ENCODE measurements at places on chromosomes 3 and 15.

- DNase-seq: no peak
Measured at GRCh38 chr3:116939091-116939490, 229.5 kb downstream of the TUSC7 start.

GRCh38 chr3:64264501-64265109 is 39.3 kb upstream of the PRICKLE2 start:
- no peak for DNase-seq

- peak; percentile 48 for DNase-seq
Measured at GRCh38 chr3:53102601-53103147, 27.6 kb downstream of the RFT1 start.

DNA sequence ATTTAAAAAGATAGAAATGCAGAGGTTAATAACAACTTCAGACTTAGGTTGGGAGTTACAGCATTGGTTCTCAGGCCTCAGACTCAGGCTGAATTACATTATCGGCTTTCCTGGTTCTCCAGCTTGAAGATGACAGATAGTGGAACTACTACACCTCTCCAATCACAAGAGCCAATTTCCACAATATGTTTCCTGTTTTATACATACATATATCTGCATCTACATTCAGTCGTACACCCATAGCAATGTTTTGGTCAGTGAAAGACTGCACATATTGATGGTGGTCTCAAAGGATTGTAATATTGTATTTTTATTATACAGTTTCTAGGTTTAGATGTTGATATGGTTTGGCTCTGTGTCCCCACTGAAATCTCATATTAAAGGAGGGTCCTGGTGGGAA is 35.4 kb downstream of the AADACL2 start:
- no peak for DNase-seq

- DNase-seq: no peak
Measured at GRCh38 chr15:25905140-25905539, 42.0 kb upstream of the ATP10A start.

GRCh38 chr3:62708638-62709373 is 166.4 kb downstream of the CADPS start:
- no peak for DNase-seq

GRCh38 chr3:180798197-180798596 is 114.3 kb upstream of the FXR1 start:
- no peak for DNase-seq

- no peak for DNase-seq
Measured at GRCh38 chr3:96267577-96267976, 546.8 kb upstream of the EPHA6 start.

- no peak for DNase-seq
Measured at GRCh38 chr3:87073496-87074145, 82.7 kb upstream of the VGLL3 start.

DNA sequence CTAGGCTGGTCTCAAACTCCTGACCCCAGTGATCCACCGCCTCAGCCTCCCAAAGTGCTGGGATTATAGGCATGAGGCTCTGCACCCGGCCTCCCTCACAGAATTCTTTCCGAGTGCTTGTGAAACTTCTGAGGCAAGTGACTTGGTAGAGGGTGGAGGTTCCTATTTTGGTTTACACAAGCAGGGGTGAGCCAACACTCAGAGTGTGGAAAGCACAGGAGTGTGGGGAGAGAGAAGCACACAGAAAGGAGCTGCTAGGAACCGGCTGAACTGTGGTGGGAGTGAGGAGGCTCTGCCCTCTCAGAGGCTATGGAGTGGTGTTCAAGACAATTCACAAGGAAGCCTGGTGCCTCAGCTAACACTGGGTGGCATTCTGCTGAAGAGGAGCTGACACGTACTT is 7.7 kb downstream of the CAPN3 start:
- no peak for DNase-seq

GRCh38 chr3:71581457-71582035 is 2.0 kb downstream of the FOXP1 start:
- DNase-seq: no peak

- peak; percentile 13 for DNase-seq
Measured at GRCh38 chr3:184134746-184135148, 411 bp upstream of the EIF2B5 start.

DNA sequence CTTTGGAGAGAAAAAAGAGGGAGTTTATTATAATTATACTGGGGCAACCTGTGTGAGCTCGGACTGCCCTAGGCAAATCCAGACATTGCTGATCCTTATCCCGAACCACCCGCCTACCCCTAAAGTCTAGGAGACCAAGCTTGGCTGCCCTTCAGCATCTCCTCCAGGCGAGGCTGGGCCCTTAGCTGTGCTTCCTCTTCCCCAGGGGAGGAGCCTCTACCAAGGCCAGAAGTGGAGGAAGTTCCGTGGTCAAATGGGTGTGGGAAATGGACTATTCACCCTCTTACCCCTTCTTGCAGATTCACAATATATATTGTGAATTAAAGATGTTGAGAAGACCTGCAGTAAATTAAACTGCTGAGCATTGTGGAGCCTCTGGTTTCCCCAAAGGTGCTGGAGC is 158.3 kb upstream of the HES1 start:
- DNase-seq: no peak

DNA sequence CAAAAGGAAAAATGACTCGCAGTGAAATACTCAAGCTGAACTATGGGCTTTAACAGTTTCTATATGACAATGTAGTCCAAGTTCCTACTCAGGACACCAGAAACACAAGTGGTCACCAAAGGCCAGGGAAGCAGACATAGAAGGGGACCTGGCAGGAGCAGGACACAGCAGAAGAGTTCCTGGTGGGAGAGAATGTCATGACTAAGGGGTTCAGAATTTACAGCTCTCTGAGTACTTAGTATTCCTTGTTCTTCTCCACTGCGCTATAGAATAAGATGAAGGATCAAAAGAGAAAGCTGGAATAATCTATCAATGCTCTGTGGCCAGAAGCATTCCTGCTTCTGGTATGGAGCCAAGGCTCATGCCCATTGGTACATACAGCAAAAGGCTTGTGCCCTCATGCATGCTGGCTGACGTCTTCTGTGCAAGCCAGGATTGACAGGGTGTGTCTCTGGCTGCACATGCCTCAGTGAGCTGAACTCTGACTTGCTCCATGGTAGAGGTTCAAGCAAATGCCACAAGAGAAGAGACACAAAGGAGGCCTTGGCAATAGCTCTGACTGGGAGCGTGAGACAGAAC is 128.7 kb upstream of the SLC2A2 start:
- no peak for DNase-seq

DNA sequence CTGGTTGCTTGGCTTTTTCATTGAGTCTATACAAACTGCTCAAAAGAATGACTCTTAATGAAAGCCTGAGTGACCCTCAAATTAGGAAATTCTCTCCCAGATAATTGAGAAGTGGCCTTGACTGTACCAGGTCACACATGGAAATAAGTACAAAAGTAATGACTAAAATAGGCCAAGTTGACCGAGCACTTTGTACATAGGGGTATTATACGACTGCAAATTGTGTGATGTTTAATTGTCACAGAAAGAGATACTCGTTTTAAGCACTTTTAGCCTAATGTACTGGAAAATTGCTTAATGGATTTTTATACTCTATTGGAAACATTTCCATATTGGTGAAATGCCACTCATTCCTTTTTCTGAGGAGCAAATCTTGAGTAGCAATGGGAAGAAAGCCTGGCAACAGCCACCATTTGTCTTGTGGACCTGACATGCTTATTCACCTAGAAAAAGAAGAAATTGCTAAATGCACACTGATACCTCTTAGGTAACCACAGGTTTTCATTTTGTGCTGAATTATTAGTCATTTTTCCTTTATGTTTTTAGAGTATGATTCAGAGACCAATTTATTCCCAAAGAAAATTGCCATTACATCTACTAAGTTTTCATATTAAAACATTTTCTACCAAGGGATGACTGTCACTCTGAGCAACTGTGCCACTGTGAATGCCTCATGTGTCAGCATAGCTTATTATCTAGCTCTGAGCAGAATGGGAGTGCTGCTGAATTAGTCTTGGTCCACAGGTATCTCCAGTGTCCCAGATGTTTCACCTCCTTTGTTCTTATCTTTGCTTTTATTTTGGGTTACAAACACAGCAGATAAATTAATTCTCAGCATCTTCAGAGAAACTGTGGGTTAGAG is 8.9 kb upstream of the PXK start:
- DNase-seq: no peak

- DNase-seq: no peak
Measured at GRCh38 chr15:42621996-42622925, 46.9 kb downstream of the STARD9 start.

GRCh38 chr3:35064761-35065160 is 574.6 kb upstream of the ARPP21 start:
- DNase-seq: no peak

DNA sequence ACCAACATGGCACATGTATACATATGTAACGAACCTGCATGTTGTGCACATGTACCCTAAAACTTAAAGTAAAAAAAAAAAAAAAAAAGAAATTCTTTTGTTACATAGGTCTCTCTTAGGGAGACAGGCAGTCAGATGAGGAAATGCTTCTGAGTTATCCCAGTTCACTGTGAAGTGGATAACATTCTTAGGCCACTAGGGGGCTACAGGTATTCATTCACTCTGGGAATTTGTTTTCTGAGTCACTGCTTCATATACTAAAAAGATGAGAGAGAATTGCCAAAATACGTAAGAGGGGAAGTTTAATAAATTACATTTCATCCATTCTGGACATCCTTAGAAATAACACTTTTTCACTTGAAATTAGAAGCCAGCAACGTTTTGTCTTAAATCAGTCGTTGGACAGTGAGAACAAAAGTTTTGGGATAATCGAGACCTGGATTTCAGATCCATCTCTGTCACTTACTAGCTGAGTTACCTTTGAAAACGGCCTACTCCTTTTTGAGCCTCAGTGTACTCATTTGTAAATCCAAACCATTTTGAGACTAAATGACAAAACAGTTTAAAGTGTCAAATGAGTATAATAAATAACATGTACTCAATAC is 738.4 kb upstream of the ALCAM start:
- peak; percentile 30 for DNase-seq

- DNase-seq: peak; percentile 32
Measured at GRCh38 chr3:100072326-100073048, 41.8 kb downstream of the FILIP1L start.

DNA sequence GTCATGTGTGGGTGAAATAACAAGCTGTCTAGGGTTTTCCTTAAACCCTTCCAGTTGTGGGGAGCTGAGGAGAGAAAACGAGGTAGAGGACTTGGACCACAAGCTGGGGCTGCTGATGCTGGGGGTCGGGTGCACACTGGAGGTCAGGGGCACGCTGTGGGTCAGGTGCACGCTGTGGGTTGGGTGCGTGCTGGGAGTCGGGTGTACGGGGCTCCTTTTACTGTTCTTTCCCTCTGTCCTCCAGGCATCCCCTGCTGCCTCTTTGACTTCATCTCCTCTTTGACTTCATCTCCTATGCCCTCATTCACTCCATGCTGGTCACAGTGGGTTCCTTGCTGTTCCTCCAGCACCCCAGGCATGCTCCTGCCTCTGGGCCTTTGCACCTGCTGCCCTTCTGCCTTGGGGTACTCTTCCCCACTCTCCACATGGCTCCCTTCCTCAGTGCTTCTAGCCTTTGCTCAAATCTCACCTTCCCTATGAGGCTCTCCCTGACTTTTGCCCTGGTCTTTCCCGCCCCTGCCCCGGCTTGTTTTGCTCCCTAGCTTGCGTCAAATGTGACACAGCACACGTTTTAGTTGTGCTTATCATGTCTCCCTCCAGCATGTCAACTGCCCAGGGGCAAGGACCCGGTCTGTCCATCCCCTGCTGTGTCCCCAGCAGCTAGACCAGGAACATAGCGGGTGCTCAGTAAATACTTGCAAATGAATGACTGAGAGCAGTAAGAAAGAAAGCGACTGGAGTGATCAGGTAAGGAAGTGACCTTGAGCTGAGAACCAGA is 45.4 kb downstream of the WNT7A start:
- no peak for DNase-seq

DNA sequence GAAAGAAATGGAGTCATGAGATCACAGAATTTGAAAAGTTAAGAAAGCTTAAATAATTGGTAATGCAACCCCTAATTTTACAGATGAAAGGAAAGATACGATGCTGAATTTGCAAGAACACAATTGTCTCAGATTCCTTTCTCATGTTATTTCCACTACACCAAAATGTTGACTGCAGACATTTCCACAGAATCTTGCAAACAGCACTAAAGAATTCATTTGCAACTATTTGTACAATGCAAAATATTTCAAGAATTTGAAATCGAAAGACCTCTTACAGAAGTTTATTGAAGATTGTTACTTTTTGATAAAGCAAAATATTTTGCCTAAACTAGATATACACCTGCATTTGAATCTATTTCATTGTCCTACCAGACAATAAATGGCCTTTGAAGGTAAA is 194.1 kb upstream of the KCNMB2 start:
- no peak for DNase-seq
